ENCODE measurements at places on chromosomes 3 and 15.

DNA sequence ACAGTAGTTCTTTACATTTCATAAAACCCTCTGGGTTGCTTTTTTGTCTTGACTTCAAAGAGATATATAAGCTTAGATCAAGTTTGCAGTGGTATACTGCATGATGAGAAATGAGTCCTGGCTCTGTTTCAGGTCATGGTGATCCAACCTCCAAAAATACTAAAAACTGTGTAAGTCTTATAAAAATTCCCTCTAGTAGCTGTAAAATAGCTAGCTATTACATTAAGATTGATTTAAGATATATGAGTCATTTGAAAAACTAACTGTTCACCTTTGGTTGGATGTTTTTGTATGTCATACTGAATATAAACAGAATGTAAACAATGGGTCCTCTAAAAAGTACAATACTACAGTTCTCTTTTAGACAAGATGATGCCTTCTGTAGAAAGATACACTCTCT, 879.2 kb downstream of the ROBO1 start:
- DNase-seq = no peak

DNA sequence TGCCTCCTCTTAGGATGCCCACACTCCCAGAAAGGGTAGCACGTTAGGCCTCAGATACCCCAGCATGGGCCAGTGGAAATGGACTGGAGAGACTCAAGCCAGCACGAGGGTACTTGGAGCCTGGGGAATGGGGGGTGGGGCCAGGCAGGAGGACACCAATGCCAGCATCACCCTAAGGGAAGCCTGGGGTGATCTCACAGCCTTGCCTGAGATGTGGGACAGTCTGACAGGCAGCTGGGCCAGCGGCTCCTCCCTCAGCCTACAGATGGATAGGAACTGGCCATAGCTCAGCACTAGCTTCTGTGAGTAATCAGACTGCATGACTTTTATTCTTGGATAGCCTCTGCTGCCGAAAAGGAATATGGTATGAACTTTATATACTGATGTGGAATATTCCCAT, 59.6 kb upstream of the MRPS22 start:
- no peak for DNase-seq

GRCh38 chr3:196918968-196919367, 23.4 kb downstream of the NCBP2 start:
- DNase-seq = no peak

GRCh38 chr3:120614765-120615164, 18.6 kb downstream of the NDUFB4 start:
- no peak for DNase-seq

DNA sequence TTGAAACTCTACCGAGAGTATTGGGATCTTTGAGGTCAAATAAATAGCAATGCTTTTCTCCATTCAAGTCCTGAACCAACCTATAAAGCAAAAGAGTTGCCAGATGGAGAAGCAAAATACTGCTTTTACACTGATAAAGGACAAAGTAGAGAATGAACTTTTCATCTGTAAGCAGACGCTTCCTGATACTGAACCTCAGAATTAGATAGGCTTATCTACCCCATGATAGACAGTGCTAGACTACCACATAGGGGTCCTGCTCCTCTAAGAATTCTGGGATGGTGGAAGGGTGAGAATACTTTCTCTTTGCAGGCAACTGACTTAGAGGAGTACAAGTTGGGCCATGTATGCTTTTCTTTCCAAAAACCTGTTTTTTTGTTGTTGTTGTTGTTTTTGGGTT, 9.5 kb downstream of the SAXO2 start:
- DNase-seq = no peak

GRCh38 chr3:139988472-139989156, 53.6 kb downstream of the CLSTN2 start:
- DNase-seq = no peak

- DNase-seq = no peak
Observed at GRCh38 chr15:99970891-99971430, 237.7 kb upstream of the LYSMD4 start.

DNA sequence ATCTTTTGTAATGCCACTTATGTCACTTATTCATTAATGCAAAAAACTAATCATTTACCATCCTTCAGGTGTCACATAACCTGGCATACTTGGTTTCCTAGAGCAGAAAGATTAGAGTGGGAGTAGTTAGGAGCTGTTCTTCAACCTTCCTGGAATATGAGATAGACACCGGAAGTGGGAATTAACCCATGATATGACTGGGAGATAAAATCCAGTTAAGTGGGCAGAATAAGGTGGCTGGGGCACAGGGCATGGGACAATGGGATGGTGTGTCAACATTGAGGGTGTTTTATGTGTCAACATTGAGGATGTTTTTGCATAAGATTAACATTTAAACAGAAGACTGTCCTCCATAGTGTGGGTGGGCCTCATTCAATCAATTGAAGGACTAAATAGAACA, 94.3 kb upstream of the CBLB start:
- no peak for DNase-seq

DNA sequence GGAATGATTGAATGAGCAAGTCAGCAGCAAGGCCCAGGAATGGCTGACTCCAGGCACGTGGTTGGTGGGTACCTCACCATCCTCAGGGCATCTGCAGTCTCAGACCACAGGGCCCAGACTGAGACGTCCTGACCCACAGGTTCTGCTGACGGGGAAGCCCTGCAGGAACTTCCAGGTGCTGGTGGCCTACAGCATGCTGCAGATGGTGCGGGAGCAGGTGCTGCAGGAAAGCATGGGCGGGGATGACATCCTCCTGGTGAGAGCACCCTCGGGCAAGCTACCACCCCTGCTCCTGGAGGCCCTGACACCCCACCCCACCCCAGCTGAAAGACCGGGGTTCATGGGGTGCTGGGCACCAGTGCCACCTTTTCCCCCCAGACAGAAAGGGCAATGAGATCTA, 14.1 kb downstream of the TBC1D21 start:
- DNase-seq = no peak

DNA sequence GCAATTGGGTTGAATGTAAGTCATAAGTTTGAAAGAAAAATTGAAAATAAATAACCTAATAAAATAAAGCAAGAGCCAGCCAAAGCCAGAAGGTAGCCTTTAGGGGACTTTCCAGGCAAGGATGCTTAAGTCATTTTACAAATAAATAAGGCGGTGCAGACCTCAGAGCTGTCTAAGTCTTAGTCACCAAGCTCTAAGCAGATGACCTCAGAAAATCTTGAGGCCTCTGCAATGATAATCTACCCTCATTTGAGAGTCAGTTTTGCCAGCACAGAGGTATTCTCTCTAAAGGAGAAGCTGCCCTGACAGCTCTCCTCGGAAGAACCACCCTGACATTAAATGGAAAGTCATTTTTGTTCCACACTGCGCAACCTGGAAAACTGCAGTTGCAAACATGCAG, 113.9 kb downstream of the OXNAD1 start:
- no peak for DNase-seq

DNA sequence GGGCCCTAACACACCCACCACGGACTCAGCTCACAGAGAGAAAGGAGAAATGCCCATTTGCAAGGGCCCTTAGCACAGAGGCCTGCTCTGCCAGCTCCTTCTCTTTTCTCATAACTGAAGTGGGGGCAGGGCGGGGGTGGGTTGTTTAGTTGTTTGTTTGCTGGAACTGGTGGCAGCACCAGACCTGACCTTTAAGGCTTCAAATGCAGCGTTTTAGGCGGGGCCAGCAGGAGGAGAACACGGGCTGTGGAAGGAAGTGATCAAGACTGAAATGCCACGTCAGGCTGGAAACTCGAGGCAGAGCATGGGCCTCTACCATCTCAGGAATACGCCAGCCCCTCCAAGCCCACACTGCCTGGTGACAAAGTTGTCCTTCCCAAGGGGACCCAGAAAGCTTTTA, 9.3 kb downstream of the CACNA2D2 start:
- no peak for DNase-seq

DNA sequence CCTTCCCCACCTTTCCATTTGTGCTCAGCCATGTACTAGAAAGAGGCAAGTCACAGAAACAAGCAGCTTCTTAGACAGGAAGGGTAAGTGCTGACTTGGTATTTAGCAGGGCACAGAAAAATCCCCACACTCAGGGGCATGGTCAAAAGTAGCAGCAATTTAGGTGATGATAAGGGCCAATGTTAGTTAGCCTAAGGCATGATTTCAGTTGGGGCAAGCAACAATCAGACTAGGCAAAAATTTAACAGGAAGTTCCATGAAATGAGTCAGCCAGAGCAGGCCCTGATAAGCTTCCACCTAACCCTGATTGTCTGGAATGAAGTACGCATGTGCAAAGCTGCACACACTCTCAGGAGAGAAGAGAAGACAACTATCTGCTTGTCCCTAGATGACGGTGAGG, 423.4 kb upstream of the UBE2E2 start:
- DNase-seq = no peak

GRCh38 chr3:46539443-46540005, 26.6 kb downstream of the LRRC2 start:
- no peak for DNase-seq

DNA sequence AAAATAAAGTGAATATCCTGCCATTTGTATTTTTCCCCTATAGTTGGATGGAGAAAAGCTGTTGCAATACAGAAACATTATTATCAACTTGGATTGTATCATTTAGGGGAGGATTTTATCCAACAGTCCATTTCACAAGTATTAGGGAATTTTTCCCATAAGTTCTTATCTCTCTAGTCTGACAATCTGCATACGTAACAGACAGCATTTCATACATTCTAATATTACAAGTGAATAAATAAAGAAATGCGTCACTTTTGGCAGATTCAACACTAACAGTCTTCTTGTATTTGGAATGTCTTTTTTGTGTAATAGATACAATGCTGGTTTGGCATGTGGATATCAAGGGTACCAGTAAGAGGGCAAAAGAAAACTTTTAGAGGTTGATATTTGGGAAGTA, 795.3 kb upstream of the ARRDC4 start:
- no peak for DNase-seq

GRCh38 chr3:8635631-8636030, 9.0 kb downstream of the SSUH2 start:
- DNase-seq = no peak

DNA sequence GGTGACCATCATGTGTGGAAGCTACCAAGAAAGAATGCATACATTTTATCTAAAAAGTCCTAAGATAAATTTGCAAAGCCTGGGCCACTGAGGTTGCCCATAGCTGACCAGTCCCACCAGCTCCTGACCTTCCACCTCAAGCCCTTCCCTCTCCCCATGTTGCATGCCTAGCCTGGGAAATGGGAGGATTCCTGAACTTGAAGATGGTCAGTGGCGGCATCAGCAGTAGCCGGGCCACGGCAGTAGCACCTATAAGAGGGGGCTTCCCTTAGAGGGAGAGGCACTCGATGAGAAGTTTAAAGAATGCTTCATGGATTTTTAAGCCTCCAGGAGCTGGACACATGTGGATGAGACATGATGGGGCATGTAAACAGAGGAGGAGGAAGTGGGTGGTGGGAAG, 172.1 kb downstream of the KLF13 start:
- no peak for DNase-seq

GRCh38 chr3:37680401-37680800, 181.3 kb upstream of the CTDSPL start:
- no peak for DNase-seq

DNA sequence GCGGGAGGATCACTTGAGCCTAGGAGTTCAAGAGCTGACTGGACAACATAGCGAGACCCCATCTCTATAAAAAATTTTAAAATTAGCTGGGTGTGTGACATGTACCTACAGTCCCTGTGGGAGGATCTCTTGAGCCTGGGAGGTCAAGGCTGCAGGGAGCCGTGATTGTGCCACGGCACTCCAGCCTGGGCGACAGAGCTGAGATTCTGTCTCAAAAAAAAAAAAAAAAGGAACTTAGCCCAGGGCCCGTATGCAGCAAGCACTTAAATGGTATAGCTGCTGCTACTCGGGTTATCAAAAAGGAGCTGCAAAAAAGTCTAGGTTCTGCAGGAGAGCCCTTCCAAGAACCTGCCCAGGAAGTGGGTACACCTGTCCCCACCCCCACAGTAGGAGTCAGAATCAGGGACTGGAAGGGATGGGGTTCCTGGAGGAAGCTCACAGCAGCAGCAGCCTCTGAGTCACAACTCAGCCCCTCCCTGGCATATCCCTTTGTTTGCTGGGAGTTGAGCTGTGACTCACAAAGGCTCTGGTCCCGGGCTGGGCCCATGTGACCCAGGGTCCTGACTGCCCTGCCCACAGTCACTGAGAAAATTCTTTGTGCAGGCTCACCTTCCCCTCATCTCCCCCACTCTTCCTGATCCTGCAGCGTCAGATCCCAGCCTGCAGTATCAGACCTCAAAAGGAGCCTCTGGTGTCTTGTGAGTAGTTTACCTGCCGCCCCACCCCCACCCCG, at the start of gene SPATA12:
Gene SPATA12 (plus strand): TSS at position 576 of the 733 bp plus-strand sequence. CDS start 13,031 bp downstream, outside the sequence.
- no peak for DNase-seq

DNA sequence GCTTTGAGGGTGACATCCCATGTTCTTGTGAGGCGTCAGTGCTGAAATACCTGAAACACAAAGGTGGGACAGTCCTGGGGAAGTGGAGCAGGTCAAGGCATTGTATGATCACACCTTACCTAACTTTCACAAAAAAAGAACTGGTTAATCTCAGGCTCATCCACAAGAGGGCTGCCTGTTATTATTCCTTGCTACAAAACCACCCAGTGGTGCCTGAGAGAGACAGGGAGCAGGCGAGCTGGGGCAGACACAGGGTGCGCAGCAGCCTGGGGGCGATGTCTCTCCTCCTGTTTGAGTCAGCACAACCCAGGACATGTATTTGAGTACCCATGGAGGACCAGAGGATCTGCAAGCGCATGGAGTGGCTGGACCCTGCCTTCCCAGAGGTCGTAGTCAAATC, 316.8 kb upstream of the ATP10A start:
- DNase-seq = no peak

DNA sequence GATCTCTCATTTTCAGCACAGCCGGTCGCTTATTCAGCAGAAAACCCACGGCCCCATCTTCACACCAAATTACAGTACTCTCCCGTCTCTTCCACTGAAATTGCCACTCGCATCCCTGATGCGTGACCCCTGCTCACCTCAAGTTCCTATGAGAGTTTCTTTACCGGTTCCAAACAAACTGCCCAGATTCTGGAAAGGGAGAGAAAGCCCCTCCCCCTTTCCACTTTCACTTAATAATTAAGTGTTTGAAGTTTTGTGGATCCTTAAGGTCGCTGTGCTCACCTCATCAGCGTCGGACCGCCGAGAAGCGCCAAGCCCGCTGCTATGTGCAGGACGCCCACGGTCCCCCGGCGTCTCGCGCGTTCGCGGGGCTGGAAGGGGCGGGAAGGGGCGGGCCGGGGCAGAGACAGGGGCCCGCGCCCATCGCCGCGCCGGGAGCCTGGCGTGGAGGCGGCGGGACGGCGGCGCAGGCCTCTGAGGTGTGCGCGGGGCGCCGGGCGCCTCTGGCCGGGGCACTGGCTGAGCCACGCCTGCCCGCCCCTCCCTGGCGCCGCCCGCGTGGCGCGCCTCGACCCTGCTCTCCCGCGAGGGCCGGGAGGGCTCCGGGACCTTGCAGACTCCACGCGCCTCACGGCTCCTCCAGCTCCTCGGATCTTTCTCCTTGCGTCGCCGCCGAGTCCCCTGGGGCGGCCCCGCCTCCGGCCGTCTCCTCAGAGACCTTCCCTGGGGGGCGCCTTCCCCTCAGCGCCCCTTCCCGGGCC, at the start of gene GPR156:
Gene GPR156 (minus strand): TSS at position 476 of the 761 bp plus-strand sequence. CDS start 41,124 bp downstream, outside the sequence.
- DNase-seq = no peak

DNA sequence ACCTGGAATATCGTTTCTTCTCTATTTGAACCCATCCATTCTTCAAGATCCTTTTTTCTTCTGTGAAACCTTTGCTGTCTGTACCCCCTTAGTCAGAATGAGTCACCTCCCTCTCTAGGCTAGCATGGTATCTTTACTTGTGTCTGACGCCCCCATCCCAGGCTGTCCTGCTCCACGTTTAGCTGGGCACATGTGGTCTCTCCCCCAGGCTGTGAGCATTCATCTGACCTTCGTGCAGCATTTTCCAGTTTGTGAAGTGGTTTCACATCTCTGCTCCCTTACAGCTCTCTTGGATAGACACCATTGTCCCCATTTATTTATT, 14.3 kb upstream of the TLE3 start:
- no peak for DNase-seq
